IPS DF 6.9 (cell line): ENCODE measurements at places on chromosomes 2 and 18.

DNA sequence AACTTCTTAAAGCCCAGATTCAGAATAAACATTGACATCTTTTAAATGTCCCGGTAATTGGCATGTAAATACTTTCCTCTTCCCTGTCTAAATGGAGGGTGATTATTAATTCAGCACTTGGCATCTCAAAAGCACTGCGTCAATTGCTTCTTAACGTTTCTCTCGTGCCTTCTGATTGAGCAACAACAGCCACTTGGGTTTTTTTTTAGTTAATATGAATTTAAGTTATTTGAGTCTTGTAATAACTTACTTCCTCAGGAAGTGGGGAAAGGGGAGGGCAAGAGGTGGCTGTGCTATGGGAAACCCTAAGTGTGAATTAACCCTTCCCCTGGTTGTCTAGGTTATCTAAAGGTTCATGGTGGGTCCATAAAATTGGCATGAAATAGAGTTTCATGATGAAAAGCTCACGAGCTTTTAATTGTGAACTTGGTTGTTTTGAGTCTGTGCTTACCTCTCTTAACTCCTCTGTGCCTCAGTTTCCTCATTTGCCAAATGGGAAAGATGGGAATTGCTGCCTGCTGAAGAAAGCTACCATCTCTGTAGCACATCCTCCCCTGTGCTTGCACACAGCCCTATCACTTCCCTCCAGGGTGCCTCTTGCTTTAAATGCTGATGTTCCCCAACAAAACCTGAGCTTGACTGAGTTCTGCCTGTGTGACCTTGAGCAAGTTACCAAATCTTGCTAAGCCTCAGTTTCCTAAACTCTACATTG, 126.3 kb upstream of the BCL2L11 start:
- no peak for DNase-seq

DNA sequence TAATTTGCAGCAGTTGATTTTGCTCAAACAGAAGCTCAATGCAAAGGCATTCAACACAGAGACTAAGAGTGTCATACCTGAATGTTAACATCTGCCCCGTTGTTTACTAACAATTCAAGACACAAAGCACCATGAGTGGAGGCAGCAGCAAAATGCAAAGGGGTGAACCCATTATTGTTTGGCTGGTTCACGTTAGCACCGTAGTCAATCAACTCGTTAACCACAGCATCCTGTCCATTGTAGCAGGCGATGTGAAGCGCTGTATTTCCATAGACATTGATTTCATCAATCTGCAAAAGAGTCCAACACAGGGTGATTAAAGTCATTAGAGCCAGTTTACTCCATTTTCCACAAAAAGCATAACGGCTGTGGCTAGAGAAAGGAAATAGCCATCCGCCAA, 189.3 kb downstream of the ANKRD44 start:
- DNase-seq, result no peak

DNA sequence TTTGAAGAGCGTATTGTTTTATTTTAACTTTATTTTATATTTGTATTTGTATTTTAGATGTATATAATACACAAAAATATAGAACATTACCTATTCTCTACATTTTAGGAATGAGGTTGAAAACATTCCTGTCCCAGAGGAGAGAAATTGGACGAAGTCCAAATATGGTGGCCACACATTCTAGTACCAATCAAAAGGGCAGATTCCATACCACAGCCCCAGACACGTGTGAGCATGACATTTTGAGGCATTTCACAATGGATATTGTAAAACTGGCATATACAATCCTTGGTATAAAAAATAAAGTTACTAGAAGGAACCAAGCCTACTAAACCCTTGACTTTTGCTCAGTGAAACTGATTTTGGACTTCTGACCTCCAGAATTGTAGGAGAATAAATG, 50.6 kb downstream of the C2orf76 start:
- DNase-seq, result no peak

- no peak for DNase-seq
These were observed 178.4 kb upstream of the TPO start for GRCh38 chr2:1234731-1235308.

DNA sequence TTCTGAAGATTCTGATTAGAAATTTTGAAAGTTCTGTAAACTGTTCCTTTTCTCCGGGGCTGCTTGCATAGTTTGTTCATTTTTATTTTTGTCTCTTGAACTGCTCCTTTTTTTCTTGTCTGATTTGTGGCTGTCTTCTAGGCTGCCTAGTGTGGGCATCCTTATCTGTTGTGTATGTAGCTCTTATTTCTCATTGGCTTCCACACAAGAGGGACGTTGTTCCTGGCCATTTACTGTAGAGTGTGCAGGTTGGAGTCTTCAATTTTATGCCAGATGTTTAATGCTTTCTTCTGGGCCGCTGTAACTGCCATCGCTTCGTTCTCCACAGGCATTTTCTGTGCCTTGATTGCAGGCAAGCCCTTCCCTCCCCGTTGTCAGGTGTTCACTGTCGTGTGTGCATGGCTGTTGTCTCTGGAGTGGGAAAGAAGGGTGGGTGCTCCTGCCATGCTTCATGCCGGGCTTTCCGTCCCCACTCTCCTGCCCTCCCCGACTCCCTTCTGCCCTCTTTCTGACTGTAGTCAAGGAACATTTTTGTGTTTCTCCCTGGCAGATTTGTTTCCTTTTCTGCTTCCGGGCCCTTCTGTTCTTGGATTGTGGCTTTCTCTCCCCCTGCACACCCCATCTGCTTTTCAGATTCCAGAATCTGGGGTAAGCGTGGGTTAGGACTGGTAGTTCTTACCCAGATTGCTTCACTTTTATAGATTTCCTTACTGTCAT, 15.5 kb downstream of the CEP192 start:
- DNase-seq, result no peak
